Lung (tissue), 17 donors: ENCODE measurements at places on chromosomes 7 and 10. TPM values are rescaled to one million over a fixed set of nuclear protein-coding genes. Genes with fewer than 3 reads are reported as not detected.
A peak's percentile ranks its signal among the peaks of the same experiment; 100 is the strongest.

DNA sequence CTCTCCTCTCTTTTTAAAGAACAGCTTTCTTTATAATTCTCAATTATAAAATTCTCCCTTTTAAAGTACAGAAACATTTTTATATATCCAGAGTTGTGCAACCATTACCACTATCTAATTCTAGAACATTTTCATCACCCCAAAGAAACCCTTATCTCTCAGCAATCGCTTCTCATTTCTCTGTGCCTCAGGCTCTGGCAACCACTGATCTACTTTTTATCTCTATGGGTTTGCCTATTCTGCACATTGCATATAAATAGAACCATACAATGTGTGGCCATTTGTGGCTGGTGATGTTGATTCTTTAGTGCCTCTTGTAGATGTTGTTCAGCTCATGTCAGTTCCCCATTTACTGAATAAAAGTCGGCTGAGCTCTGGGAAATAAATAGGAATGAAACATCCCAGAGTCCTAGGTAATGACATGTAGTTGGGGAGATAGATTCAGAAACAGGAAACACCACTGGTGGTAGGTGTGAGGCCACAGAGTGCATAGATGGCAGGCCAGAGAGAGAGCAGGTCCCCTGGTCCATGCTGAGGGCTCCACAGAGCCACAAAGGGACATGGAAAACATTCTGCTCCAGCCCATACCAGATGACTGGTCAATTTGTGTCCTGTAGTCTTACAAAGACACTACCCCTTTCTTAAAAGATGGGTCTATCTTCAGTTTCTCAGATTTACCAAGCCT lies 126.5 kb downstream of the PLPP4 start:
- no peaks in the 10 kb centered on the region for H3K4me1 ChIP-seq
- H3K27ac ChIP-seq, result no peak overlapping the region
- no peaks in the 10 kb centered on the region for H3K36me3 ChIP-seq
- no peak for DNase-seq

GRCh38 chr10:44510379-44511115 lies 125.7 kb upstream of the CXCL12 start:
- H3K27ac ChIP-seq, result no peak overlapping the region
- no peak overlapping the region for H3K4me3 ChIP-seq
- H3K27me3 ChIP-seq, result no peaks in the 10 kb centered on the region
- DNase-seq, result no peak
- H3K4me1 ChIP-seq, result no peaks in the 10 kb centered on the region
- H3K36me3 ChIP-seq, result no peaks in the 10 kb centered on the region

DNA sequence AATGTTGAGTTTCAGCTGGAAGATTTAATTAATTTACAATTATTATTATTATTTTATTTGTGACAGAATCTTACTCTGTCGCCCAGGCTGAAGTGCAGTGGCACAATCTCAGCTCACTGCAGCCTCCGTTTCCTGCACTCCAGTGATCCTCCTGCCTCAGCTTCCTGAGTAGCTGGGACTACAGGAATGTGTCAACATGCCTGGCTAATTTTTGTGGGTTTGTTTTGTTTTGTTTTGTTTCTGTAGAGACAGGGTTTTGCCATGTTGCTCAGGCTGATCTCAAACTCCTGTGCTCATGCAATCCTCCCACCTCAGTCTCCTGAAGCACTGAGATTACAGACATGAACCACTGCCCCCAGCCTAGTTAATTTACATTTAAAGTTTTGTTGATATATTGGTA lies 93.8 kb upstream of the MEOX2 start:
- peaks cover 5% of the 10 kb centered on the region for H3K4me1 ChIP-seq
- no peaks in the 10 kb centered on the region for H3K36me3 ChIP-seq
- DNase-seq, result peak; percentile 22
- H3K27ac ChIP-seq, result no peak overlapping the region

DNA sequence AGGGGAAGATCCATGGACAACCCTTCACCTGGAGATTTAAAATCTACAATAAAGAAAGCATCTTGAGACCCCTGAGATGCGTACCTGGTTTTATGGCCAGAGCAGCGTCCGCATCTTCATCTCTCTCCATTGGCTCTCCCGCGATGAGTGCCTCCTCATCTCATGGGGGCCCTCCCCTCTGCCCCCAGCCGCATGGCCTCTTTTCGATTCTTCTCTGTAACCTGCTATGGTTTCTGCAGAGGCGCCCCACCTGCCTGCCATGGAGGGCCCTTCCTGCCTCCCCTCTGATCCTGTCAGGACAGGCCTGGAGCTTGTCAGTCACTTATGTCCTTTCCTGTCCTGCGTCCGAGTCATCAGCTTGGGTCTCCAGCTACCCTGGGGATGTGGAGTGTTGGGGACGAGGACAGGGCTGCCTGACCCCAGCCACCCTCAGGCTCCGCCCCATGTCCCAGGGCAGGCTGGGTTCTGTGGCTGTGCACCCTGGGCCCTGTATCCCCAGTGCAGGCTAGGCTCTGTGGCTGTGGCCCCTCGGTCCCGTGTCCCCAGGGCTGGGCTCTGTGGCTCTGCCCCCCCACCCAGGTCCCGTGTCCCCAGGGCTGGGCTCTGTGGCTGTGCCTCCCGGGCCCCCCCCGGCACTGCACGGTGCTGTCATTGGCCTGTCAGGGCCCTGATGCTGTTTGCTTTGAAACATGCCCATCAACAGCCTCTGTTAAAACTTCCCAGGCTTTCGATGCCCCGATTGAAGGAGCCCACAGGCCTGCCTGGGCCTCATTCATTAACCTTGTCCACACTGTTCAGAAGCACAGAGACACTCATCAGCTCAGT lies 99.8 kb downstream of the WDR37 start:
- H3K27me3 ChIP-seq, result no peaks in the 10 kb centered on the region
- H3K36me3 ChIP-seq, result no peaks in the 10 kb centered on the region
- H3K4me1 ChIP-seq, result peaks cover 3% of the 10 kb centered on the region

DNA sequence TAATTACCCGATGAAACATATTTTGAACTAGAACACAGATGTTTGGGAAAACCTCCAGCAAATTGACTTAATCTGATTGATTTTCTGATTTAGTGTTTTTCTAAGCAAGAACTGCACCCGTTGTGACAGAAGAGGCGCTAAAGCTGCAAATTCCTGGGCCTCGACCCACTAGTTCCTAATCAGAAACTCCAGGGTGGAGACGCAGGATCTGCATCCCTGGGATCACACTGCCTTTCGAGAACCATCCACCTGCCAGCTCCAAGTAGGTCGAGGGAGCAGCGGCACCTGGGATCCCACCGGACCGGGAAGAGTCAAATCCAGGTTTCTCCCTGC lies 136.8 kb upstream of the CDCA7L start:
- no peak overlapping the region for H3K27ac ChIP-seq
- peak; percentile 28 for DNase-seq
- H3K36me3 ChIP-seq, result no peaks in the 10 kb centered on the region
- H3K4me1 ChIP-seq, result no peaks in the 10 kb centered on the region
- peaks cover 3% of the 10 kb centered on the region for H3K27me3 ChIP-seq

GRCh38 chr7:18163091-18163490 lies 135.4 kb upstream of the PRPS1L1 start:
- no peak overlapping the region for H3K27ac ChIP-seq
- H3K4me1 ChIP-seq, result peaks cover 3% of the 10 kb centered on the region
- no peak for DNase-seq
- H3K36me3 ChIP-seq, result no peaks in the 10 kb centered on the region
- H3K4me3 ChIP-seq, result no peak overlapping the region
- H3K27me3 ChIP-seq, result no peaks in the 10 kb centered on the region

- H3K27ac ChIP-seq, result no peak overlapping the region
- H3K4me1 ChIP-seq, result no peaks in the 10 kb centered on the region
- H3K36me3 ChIP-seq, result no peaks in the 10 kb centered on the region
- no peak for DNase-seq
- H3K27me3 ChIP-seq, result peaks cover 13% of the 10 kb centered on the region
Observed at GRCh38 chr10:133618851-133619250, 7.7 kb downstream of the FRG2B start.

GRCh38 chr10:102752266-102752930 lies 8.7 kb downstream of the WBP1L start:
- H3K36me3 ChIP-seq, result peaks cover 2% of the 10 kb centered on the region
- H3K27ac ChIP-seq, result peak overlapping the region; percentile 80
- no peak overlapping the region for H3K4me3 ChIP-seq
- peaks cover 6% of the 10 kb centered on the region for H3K4me1 ChIP-seq

GRCh38 chr7:158258411-158259130 lies 329.1 kb downstream of the PTPRN2 start:
- H3K27me3 ChIP-seq, result no peaks in the 10 kb centered on the region
- H3K4me1 ChIP-seq, result no peaks in the 10 kb centered on the region
- no peaks in the 10 kb centered on the region for H3K36me3 ChIP-seq
- H3K27ac ChIP-seq, result no peak overlapping the region
- no peak for DNase-seq

DNA sequence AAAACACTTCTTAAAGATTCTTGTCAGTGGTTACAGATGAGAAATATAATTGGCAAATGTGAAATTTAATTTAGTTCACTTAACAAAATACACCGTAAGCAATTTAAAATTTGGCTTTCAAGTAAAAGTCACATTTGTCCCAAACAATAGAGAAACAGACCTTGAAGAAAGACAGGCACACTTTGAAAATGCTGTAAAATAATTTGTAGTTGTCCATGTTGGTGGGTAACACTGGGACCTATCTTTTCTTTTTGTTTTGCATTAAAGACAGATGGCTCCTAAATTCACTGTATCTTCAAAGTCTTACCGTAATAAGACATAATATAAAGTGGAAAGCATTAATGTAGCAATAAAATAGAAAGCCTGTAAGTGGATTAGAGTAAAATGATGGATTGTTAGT lies 3.3 kb downstream of the GRK5 start:
- no peak overlapping the region for H3K27ac ChIP-seq
- no peaks in the 10 kb centered on the region for H3K36me3 ChIP-seq
- no peaks in the 10 kb centered on the region for H3K4me1 ChIP-seq
- no peak overlapping the region for H3K4me3 ChIP-seq
- no peaks in the 10 kb centered on the region for H3K27me3 ChIP-seq
- DNase-seq, result no peak

GRCh38 chr10:56583316-56583715 lies 222.3 kb upstream of the ZWINT start:
- H3K4me3 ChIP-seq, result no peak overlapping the region
- no peak overlapping the region for H3K27ac ChIP-seq

DNA sequence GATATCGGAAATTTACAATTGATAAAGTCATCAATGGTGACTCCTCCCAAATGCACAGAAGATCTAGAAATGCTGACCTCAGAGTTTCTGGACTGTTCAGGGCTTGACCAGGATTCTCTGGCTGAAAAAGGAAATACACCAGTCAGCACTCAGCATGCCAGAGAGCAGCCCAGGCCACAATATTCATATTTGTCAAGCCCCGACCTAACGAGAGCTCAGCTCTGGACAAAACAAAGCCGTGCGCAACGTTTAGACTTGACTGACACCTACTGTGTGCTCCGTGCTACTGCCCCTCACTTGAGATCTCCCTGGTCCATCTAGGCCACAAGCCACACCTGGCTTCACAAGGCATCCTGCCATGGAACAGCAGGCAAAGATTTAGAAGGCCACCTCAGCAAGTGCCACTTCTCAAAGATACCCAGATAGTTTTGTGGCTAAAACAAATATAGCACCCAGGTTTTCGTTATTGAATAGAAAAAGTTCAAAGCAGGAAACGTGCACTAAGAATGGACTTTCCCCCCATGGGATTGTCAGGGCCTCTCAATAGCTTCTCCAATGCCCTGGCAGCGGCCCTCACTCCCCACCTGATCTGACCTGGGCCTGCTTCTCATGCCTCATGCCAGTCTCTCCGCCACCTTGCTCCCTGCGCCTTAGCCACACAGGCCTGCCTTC lies 218.3 kb downstream of the FAM107B start:
- no peak overlapping the region for H3K27ac ChIP-seq
- H3K36me3 ChIP-seq, result no peaks in the 10 kb centered on the region
- no peaks in the 10 kb centered on the region for H3K4me1 ChIP-seq

- H3K4me1 ChIP-seq, result no peaks in the 10 kb centered on the region
- H3K27ac ChIP-seq, result no peak overlapping the region
- H3K4me3 ChIP-seq, result no peak overlapping the region
- no peaks in the 10 kb centered on the region for H3K36me3 ChIP-seq
Observed at GRCh38 chr10:79034271-79034876, 34.4 kb upstream of the ZMIZ1 start.

- peak; percentile 61 for DNase-seq
- H3K36me3 ChIP-seq, result peaks cover 32% of the 10 kb centered on the region
- no peak overlapping the region for H3K27ac ChIP-seq
- H3K27me3 ChIP-seq, result no peaks in the 10 kb centered on the region
- no peak overlapping the region for H3K4me3 ChIP-seq
Observed at GRCh38 chr7:135645296-135645904, 16.9 kb upstream of the STMP1 start.

DNA sequence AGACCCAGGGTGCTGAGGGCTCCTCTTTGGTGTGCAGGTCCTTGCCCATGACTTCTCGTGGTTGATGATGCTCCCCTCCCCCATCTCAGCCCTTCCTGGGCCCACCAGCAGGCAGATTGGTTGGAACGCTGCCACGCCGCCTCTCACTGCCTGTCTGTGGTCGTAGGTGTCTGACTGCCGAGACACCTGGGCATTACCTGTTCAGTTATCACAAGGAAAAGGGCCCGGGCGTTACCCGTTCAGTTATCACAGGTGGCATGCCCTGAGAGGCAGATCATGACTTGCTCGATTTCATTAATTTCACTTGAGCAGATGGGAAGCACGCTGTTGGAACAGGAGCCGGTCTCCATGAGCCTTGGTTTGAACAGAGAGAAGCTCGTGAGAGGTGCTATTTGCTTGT lies 42.5 kb downstream of the TACR2 start:
- H3K27me3 ChIP-seq, result no peaks in the 10 kb centered on the region
- H3K27ac ChIP-seq, result no peak overlapping the region
- H3K4me3 ChIP-seq, result no peak overlapping the region
- H3K4me1 ChIP-seq, result peaks cover 22% of the 10 kb centered on the region
- H3K36me3 ChIP-seq, result peaks cover 5% of the 10 kb centered on the region

DNA sequence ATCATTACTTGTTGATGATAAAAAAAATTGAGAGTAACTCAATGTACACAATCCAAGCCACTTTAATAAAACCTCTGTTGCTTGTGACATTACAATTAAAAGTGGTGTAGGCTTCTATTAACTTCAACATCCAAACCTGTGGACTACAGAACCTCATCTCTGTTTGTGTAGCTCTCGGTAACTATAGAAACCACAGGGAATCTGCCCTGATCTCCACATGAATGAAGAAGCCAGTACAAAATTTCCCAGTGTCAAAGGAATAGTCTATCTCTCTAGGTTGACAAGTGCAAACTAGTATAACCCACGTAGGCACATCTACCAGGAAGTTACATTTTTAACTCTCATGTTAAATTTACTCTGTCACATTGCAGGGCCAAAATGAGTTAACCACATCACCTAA lies 204.3 kb downstream of the CHCHD3 start:
- H3K36me3 ChIP-seq, result no peaks in the 10 kb centered on the region
- H3K27me3 ChIP-seq, result no peaks in the 10 kb centered on the region
- no peak for DNase-seq
- H3K27ac ChIP-seq, result no peak overlapping the region

DNA sequence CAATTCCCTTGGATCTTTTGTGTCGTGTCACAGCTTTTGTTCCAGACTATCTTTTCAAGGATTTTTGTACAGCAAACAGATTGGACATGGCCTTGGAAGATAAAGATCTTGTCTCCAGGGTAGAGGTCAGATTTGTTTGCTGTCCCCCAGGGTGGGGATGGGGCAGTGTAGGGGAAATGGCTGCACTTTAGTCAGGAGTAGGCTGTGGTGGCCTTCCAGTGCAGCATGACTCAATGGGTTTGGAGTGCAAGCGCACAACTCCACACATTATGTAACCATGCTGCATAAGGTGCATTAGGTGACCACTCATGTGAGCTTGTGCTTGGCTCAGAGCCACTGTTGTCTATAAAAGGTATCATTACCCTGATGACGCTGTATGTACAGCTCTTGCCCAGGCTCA lies 23.9 kb upstream of the ADAMTS14 start:
- no peaks in the 10 kb centered on the region for H3K36me3 ChIP-seq
- H3K27me3 ChIP-seq, result no peaks in the 10 kb centered on the region
- no peak overlapping the region for H3K27ac ChIP-seq
- H3K4me3 ChIP-seq, result no peak overlapping the region
- H3K4me1 ChIP-seq, result peaks cover 6% of the 10 kb centered on the region
- no peak for DNase-seq

The OR9A4 gene
- not detected for total RNA-seq

The ARID5B gene
- total RNA-seq, result 95.3 TPM

The WDR11 gene
- 42.4 TPM for total RNA-seq
